CD4-positive, alpha-beta T cell treated with Interleukin-4 for 1 hour (primary cell): ENCODE measurements at places on chromosomes 11 and 22.

GRCh38 chr11:95084509-95084908 lies 5.1 kb upstream of the ENDOD1 start:
- DNase-seq: no peak

DNA sequence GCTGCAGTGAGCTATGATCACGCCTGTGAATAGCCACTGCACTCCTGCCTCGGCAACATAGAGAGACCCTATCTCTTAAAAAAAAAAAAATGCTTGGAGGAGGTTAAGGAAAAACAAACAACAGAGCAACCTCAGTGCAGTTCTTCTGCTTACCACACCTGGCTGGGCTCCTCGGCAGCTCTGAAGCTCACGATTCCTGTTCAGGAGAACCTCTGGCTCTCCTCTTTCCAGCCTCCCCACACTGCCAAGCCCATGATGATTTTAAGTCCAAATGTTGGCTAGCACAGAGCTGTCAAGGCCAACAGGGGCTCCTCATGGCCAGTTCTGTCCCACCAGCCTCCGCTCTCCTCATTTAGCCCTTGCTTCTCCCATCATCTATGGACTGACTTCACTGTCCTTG lies 69.7 kb upstream of the ARFGAP3 start:
- no peak for DNase-seq

- no peak for DNase-seq
Observed at GRCh38 chr11:59939482-59939881, 1.2 kb downstream of the OOSP1 start.

DNA sequence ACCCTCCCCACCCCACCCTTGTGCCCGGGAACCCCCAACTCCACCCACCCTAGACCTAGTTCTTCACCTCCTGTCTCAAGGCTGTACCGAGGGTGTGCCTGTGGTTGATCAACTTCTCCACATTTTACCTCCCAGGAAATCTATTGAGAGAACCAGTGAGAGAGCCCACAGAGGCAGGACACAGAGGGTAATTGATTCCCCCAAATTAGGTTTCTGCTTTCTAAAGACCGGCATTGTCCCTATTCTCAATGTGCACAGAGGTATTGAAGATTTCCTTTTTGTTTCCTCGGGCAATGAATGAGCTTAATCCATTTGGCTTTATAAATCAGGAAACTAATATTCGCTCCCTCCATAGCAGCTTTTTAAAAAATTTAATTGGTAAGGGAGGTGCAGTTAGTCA lies 6.0 kb upstream of the LMO1 start:
- no peak for DNase-seq

DNA sequence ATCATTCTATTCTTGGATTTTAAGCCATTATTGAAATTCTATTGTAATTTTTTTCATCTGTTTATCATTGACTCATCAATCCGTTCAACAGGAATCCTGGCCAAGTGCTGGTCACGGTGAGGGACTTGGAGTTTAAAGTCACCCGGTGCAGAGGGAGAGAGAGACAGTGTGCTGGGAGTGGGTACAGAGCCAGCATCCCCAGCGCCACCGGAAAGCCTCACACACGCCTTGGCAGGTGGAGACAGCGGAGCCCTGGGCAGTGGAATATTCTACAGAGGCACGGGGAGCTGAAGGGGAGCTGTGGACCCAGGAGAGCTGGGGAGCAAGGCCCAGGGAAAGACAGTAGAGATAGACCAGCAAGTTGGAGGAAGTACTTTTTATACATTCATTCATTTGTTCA lies 787.6 kb downstream of the BRD1 start:
- DNase-seq: no peak
